Cardiac muscle cell (in vitro differentiated cells and primary cell): ENCODE measurements at places on chromosomes 7 and 10.

GRCh38 chr7:138514044-138514443, 54.0 kb downstream of the TRIM24 start:
- no peak for DNase-seq

DNA sequence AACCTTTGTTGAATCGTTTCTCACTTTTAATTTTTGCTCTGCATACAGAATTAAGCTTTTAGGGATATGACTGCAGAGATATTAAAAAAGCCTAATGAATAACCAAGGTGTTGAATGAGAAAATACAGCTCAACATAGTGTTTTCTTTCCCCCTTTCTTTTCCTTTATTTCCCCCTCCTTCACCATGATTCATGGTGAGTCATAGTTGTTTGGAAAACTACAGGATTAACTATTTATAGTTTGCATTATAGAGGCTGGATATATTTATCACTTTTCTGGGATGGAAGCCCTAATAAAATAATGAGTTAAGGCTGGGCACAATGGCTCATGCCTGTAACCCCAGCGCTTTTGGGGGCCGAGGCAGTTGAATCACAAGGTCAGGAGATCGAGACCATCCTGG, 115.0 kb downstream of the DNAJB9 start:
- DNase-seq: no peak

- DNase-seq: no peak
Observed at GRCh38 chr10:69844698-69845097, 43.0 kb downstream of the COL13A1 start.

DNA sequence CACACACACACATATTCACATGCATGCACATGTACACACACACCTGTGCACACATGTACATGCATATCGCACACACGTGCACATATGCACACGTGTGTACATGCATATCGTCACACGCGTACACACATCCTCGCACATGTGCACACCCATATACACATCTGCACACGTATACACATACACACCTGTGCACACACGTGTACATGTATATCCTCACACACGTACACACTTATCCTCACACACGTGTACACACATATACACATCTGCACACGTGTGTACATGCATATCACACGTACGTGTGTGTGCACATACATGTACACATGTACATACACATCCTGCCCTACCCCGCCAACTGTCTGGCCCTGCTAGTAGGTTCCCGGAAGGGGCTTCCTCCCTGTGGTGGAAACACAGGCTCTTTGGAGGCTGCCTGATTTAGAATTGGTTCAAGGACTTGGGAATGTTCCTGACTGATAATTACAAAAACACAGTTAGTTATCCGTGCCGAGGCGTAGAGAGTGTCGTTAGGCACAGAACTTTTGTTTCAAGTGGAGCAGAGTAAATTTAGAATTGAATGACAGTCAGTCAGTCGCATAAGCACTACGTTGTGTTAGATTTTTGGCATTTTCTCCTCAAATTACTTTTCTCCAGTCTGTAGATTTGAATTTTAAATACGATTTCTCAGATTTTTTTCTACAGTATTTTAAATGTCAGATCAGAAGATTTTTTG, 18.5 kb upstream of the PRKAR1B start:
- peak; percentile 69 for DNase-seq

- DNase-seq: no peak
Observed at GRCh38 chr7:101804967-101805366, 12.5 kb upstream of the CUX1 start.

DNA sequence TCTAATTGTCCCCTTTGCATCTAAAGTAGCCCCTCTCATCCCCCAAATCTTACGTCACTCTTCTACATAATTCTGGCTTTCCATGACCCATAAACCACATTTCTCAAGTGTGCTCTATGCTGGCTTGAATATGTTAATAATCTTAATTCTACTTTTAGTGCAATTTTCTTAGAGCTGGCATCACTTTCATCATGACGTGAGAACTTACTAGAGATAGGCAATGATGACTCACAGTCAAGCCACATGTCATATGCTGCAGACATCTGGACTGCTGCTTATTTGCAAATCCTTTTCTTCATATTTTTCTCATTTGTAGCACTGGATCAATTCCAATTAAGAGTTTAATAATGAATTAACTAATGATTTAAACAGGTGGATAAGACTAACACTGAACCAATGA, 260.7 kb upstream of the PRKCQ start:
- peak; percentile 55 for DNase-seq

GRCh38 chr7:151411551-151411950, 1.7 kb upstream of the WDR86 start:
- DNase-seq: no peak

GRCh38 chr7:28686418-28686800, 271.7 kb downstream of the TRIL start:
- DNase-seq: peak; percentile 26

DNA sequence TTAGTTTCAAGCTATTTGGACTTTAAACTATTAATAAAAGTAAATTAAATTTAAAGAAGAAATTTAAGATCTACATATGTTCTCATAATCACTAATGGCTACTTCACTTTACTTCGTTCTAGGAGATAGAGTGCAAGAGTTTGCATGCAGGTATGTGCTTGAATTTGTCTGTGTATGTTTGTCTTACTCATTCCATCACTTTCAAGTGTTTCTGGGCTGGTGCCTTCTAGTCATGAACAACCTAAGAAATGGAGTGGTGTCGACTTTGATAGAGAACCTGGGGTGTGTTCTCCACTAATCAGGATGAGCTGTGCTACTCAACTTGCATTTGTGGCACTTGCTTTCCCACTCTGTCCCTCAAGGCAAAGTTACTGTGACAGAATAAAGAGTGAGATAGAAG, 169.9 kb downstream of the KCND2 start:
- no peak for DNase-seq

DNA sequence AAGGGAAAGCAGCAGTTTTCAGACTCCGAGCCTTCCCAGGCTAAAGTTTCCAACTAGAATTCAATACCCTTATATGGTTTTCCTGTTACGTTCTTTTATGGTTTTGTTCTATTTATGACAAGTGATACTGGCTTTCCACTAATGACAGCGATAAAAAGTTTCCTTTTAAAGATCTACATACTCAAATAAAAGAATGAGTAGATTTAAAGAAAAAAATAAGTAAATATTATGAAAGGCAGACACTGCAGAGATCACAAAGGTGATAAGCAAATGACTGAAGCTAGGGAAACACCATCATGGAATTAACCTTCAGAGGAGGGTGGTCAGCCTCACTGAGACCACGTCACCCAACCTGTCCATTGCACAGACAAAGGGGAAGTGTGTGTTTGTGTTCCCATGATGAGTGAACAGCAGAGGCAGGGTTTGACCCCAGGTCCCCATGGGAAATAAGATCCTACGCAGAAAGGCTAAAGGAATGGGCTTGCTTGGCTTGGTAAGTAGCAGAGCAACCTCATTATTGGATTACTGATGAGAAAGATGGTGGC, 4.0 kb downstream of the VSIR start:
- no peak for DNase-seq

DNA sequence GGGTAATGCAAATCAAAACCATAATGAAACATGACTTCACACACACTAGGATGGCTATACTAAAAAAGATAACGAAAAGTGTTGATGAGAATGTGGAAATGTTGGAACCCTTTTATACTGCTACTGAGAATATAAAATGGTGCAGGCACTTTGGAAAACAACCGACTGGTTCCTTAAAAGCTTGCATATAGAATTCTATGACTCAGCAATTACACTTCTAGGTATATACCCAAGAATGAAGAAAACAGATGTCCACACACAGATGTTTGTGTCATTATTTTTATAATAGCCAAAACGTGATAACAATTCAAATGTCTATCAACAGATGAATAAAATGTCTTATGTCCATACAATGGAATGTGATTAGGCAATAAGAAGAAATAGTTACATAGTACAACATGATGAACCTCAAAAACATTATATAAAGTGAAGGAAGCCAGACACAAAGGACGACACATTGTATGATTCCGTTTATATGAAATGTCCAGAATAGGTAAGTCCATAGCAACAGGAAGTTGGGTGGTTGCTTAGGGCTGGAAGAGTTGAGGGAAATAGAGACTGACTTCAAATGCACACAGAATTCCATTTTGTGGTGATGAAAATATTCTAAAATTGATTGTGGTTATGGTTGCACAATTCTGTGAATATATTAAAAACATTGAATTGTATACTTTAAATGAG, 148.3 kb upstream of the PHYHIPL start:
- DNase-seq: peak; percentile 57

DNA sequence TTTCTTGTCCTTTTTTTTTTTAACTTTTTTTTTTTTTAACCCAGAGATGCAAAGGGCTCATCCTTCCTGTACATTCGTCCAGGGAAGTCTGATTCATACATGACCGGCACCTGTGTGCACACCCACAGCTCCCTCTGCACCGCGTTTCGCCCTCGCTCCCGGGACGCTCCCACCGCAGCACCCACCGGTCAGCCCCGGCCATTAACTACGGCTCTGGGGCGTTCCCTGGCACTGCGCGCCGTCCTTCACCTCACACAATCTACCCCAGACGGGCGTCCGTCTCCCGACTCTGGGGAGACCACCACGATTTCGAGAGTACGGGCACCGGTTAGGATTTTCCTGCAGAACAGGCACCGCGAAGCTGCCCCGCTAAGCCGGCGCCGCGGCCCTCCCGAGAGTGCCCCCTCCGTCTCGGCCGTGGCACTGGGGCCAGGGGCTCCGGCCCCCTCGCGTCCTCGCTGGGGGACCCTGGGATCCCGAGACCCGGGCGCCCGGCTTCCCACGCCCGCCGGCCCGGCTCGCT, 452 bp downstream of the ATE1 start:
- DNase-seq: peak; percentile 50

- no peak for DNase-seq
Observed at GRCh38 chr7:55343002-55343781, 21.9 kb upstream of the LANCL2 start.

GRCh38 chr10:79983286-79983909, 34.5 kb upstream of the SFTPD start:
- DNase-seq: no peak

DNA sequence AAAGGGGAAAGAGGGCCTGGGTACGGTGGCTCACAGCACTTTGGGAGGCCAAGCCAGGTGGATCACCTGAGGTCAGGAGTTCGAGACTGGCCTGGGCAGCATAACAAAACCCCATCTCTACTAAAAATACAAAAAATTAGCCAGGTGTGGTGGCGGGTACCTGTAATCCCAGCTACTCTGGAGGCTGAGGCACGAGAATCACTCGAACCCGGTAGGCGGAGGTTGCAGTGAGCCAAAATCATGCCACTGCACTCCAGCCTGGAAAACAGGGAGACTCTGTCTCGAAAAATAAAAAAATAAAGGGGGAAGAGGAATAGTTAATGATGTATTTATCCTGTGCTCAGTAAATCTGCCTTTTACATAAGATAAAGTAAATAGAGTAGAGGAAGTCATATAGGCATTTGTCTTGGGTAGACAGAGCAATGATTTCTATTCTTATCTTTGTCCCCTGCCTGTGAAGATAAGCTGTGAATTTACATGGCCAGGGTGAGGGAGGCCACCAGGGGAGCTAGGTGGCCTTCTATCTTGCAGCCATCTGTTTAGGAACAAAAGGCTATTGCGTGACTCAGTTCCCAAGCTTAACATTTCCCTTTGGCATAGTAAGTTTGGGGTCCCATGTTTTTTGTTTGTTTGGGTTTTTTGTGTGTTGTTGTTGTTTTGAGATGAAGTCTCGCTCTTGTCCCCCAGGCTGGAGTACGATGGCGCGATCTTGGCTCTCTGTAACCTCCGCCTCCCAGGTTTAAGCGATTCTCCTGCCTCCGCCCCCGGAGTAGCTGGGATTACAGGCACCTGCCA, 73.2 kb upstream of the GTF2I start:
- DNase-seq: no peak

DNA sequence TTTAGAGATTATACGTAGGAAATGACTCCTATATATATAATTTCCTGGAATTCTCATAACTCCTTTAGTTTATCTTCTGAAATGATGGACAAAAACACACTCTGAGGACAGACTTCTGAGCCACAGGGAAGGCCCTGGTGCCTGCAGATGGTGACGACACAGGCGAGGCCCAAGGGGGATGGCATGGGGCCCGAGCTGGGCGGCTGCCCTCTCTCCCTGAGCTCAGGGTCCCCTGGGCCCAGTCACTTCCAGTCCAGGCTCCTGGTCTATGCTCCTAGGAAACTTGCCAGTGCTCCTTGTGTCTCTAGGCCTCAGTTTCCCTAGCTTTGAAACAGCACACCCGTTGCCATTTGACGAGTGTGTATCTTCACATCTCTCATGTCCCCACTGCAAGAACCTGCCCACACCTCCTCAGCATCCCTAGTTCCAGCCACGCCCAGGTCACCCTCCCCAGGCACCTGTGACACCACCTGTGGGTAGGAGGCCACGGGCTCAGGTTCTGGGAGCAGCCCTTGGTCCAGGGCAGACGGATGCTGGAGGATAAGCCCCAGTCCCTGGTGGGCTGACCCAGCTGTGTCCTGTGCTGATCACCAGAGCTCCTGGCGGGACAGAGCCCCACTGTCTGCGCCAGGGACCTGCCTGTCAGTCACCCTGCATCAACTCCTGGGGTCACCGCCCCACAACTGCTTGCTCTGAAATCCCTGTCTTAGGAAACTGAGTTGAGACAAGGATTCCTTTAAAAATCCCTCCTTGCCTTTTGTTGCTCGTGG, 23.4 kb upstream of the SHH start:
- DNase-seq: no peak

DNA sequence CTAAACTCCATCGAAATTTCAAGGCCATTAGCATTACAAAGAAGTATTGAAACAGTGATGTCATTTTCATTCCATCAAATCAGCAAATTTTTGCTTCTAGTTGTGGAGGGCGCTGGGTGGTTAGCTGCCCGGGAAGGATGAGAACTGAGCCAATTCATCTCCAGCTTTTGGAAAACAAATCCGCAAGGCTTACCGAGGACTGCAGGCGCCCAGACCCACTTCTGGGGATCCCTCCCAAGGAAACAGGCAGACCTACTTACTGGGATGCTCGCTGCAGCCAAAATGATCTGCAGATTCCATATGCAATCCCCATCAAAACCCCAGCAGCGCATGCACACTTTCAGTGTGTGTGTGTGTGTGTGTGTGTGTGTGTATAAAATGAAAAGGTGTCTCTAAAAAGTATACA, 19.2 kb downstream of the TNRC18 start:
- no peak for DNase-seq

GRCh38 chr10:91307489-91307888, 87.0 kb downstream of the PCGF5 start:
- no peak for DNase-seq

DNA sequence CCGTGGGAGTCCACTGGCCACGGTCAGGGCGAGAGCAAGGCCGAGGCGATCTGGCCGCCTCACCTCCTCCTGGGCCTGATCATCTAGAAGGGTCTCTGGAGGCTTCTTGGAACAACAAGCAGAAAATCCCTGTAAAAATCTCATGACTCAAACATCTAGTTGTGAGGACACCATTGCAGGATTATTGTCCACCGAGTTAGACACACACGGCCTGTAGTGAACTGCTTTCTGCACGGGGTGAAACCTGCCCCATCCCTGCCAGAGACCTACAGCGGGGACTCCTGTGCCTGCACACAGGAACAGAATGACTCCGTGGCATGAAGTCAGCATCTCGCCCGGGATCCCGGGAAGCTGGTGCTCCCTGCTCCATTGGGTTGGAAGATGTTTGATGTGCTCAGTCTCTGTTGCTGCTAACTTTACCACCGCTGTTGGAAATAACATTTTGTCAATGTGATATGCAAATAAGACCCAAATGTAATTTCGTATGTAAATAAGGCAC, 267.0 kb upstream of the TCERG1L start:
- no peak for DNase-seq
